ENCODE measurements at places on chromosomes 4 and X.
A peak's percentile ranks its signal among the peaks of the same experiment; 100 is the strongest.

GRCh38 chr4:74093981-74094623 lies 4.9 kb downstream of the CXCL2 start:
- no peak for DNase-seq

- DNase-seq = no peak
Measured at GRCh38 chr4:174210952-174211490, 72.4 kb downstream of the FBXO8 start.

DNA sequence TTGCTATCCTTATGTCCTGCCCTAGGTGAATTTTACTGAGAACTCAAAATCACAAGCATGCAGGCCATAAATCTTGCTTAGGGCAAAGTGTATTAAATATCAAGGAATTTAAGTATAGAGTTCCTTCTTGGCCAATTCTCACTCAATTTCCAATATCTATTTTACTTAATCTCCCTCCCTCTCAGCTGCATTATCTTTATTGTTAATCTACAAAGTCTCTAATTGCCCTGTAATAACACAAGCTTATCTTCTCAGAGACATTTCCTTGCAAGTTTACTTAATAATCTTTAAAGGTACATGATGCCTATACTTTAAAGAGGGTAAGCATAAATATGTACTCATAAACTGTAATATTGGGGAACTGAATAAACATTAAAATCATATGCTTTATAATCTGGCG lies 26.9 kb upstream of the MAOB start:
- DNase-seq = no peak

GRCh38 chr4:80073473-80074008 lies 512 bp upstream of the ANTXR2 start:
- DNase-seq = no peak

GRCh38 chr4:23897564-23898109 lies 7.8 kb upstream of the PPARGC1A start:
- no peak for DNase-seq

DNA sequence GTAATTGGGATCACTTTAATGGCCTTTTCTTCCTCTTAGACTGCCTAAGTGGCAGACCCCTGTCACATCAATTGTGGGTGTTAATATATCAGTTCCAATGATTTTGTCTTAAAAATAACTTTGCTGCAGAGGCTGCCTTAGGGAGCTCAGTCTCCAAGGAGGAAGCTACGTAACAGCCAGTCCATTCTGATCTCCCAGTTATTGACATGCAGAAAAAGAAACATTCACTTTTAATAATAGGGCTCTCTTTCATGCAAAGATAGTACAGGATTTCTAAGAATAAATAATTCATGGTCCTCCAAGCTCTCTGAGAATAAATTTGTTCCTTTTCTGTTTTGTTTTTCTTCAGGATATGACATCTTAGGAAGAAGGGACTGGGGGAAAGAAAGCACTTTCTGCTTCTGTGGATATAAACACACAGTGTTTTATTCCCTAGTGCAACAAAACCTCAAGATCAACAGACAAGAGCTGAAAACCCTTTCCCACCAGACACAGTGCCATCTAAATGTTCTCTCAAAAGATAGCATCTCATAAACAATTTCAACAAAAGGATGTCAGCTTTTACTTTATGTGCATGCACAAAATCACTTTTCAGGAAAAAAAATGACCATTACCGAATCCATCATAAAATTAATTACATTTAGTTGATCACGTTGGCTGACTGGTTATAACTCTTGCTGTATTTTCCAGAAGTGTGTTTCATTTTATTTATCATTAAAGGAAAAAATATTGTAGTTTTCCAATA lies 372.4 kb upstream of the SLC7A11 start:
- no peak for DNase-seq

- DNase-seq = peak; percentile 73
Measured at GRCh38 chrX:110519501-110519900, 160.9 kb downstream of the RTL9 start.
